ENCODE measurements at places on chromosomes 4 and X.

- DNase-seq, result no peak
Observed at GRCh38 chr4:88008122-88008742, 797 bp downstream of the PKD2 start.

GRCh38 chr4:4532371-4533154 is 9.3 kb downstream of the STX18 start:
- no peak for DNase-seq

DNA sequence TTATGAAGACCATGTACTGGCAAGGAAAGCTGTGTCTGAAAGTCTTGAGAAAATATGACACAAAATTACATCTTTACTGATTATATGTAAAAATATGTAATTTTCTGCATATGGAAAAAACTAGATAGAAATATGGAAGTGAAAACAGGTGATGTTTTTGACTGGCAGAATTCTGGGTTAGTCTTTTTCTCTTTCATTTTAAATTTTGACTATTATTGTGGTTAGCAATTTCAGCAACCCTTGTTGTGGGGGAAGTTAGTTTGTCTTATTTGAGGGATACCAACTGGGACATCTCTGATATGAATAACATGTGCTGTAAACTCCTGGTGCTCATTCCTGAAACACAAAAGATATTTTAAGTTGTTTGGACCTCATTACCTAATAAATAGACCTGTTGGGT is 49.9 kb upstream of the CPEB2 start:
- DNase-seq, result no peak

- DNase-seq, result no peak
Observed at GRCh38 chr4:170306208-170306607, 216.5 kb upstream of the AADAT start.

DNA sequence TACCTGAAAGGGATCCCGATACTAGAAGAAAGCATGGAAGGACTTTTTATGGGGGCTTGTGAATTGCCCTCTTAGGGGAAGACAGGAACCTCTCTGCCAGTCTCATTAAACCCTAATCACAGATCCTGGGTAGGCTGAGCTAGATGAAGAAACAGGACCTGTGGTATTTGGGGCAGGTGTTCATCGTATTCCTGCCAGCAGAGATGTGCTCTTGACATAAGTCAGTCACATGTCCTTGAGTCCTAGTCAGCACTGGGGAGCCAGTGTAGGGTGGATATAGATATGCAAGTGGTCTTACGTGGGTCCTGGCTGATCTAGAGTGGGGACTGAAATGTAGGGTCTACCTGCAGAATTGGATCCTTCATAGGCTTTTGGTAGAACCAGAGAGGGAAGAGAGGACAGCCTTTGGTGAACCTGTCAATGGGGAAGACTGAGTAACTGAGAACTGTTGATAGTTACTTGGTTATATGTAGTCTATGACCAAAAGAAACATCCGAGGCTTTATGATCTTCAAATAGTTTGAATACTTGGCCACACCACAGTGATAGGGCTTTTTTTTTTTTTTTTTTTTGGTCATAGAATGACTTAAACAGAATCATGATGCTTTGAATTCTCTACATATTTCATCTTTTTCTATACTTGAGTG is 63.5 kb upstream of the WDR1 start:
- no peak for DNase-seq

DNA sequence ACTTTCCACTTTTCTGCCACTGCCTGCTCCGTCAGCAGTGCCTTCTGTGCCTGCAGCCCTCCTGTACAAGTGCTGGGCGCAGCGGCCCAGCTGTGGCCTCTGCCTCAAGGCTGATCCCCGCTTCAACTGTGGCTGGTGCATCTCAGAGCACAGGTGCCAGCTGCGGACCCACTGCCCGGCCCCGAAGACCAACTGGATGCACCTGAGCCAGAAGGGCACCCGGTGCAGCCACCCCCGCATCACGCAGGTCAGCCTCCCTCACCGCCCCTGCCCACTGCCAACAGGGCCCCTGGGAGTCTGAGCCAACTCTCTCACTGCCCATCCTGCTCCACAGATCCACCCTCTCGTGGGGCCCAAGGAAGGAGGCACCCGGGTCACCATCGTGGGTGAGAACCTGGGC is 7.5 kb downstream of the PLXNA3 start:
- no peak for DNase-seq

- peak; percentile 45 for DNase-seq
Observed at GRCh38 chr4:118823471-118823870, 12.5 kb downstream of the SEC24D start.

DNA sequence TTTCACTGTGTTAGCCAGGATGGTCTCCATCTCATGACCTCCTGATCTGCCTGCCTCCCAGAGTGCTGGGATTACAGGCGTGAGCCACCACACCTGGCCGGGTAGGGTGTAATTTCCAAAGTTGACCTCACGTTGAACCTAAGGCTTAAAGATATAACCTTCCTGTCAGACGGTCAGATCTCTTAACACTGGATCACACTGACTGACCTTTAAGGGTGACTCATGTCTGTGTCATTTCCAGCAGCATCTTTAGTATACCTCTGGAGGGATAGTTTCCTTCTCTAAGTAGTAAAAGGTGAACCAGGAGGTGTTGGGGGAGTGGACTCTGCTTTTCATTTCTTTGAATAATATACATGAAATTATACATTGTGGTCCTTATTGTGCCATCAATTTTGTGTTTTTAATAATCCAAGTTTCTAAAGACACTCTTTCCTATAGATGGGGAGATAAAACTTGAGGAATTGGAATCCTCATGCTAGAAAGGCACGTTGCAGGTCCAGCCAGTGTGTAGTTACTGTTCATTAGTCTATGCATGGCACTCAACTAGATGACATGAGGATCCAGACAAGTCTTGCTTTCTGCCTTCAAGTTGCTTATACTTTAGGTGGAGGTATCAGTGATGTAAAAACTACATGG is 45.7 kb downstream of the ARHGAP10 start:
- no peak for DNase-seq

DNA sequence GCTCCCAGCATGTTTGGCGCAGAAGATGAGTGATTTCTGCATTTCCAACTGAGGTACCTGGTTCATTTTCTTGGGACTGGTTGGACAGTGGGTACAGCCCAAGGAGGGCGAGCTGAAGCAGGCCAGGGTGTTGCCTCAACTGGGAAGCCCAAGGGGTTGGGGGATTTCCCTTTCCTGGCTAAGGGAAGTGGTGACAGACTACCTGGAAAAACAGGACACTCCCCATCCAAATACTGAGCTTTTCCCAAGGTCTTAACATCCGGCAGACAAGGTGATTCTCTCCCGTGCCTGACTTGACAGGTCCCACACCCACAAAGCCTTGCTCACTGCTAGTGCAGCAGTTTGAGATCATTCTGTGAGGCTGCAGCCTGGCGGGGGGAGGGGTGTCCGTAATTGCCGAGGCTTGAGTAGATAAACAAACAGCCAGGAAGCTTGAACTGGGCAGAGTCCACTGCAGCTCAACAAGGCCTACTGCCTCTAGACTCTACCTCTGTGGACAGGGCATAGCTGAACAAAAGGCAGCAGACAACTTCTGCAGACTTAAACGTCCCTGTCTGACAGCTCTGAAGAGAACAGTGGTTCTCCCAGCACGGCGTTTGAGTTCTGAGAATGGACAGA is 307.7 kb upstream of the ARSJ start:
- DNase-seq, result no peak

DNA sequence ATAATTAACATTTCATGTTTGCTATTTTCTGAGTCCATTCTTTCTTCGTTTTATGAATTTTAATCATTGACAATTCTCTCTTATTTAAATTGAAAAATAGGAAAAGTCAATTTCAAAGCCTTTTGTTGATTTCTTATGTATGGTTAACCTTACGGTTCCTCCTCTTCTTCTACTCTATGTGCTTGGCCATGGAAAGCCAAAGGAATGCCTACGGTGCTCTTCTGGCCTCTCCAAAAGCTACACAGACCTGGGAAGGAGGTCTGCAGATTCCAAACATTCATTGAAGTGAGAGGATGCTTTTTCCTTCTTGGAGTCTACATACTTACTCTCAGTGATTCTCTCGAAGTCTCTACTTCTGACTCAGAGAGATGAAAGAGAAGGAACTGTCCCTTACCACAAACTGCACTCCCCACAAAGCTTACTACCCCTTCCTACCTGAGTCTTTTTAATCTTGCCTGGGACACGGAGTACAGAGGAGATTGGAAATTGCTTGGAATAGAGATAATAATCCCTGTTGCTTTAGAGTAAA is 863.1 kb upstream of the FTHL17 start:
- DNase-seq, result no peak

GRCh38 chrX:34978171-34978570 is 35.6 kb downstream of the FAM47B start:
- no peak for DNase-seq

DNA sequence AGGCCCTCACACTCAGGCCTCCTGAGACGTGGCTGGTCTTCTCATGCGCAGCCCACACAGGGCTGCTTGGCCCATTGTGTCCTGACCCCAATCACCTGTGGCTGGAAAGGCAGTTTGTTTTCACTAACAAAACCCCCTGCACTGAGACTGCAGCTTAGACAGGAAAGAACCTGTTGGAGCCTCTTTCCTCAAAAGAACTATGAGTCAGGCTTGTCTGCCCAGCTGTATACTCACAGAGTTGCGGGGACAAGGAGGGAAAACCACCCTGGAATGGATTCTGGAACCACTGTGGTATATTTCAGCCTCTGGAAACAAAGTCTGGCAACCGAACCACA is 5.2 kb upstream of the TMEM156 start:
- no peak for DNase-seq

DNA sequence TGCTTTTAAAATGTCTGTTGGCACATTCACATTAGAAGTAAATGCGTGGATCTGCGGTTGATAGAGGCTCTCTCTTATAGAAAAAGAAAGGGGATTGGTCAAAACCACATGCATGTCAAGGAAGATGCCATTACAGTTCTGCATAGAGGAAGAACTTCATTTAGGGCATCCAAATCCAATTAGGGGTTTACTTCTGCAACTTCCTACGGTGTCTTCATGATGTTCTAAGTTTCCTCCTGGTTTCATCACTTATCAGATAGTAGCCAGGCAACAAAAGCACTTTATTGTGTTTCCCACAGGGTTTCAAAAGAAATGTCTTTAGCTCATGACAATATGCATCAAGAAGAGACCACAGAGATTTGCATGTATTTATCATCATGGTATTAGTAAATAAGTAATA is 136.0 kb upstream of the HPGD start:
- no peak for DNase-seq

GRCh38 chrX:110698696-110699095 is 96.9 kb downstream of the CHRDL1 start:
- DNase-seq, result no peak

DNA sequence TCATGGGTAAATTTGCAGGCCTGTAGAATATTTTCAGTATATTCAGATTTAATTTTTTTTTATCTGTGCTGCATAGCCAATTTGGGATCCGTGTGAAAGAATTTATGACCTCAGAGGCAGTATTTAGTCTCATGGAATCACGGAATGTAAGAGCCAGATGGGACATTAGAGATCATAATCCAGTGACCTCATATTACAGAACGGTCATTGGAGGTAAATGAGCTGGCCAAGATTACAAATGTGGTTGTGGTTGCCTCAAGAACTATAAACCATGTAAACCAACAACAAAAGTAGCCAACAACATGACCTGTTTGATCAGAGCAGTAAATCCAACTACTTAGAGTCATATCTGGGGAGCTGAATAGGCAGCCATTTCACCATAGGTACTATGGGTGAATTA is 71.6 kb downstream of the AMOT start:
- DNase-seq, result no peak

GRCh38 chr4:36242629-36243354 is 1.5 kb downstream of the ARAP2 start:
- no peak for DNase-seq

GRCh38 chrX:101051549-101052302 is at the start of gene TRMT2B:
Gene TRMT2B, minus strand, starts transcription at chrX:101052111. Its CDS starts 9,822 bp downstream, at chrX:101042289.
- DNase-seq, result peak; percentile 95

DNA sequence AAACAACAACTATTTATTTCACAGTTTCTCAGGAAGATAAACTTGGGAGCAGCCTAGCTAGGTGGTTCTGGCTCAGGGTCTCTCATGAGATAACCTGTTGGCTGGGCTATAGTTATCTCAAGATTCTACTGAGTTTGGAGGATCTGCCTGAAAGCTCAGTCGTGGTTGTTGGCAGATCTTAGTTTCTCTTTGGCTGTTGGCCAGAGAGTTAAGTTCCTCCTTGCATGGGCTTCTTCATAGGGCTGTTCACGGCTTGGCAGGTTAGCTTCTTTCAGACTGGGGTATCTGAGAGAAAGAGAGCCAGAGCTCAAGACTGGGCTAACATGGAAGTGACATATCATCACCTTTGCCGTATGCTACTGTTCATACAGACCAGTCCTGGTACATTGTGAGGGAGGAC is 28.7 kb downstream of the SEC24B start:
- no peak for DNase-seq

GRCh38 chrX:267771-268261 is 13.4 kb upstream of the PLCXD1 start:
- no peak for DNase-seq

- no peak for DNase-seq
Observed at GRCh38 chr4:86564795-86565194, 29.3 kb upstream of the PTPN13 start.

DNA sequence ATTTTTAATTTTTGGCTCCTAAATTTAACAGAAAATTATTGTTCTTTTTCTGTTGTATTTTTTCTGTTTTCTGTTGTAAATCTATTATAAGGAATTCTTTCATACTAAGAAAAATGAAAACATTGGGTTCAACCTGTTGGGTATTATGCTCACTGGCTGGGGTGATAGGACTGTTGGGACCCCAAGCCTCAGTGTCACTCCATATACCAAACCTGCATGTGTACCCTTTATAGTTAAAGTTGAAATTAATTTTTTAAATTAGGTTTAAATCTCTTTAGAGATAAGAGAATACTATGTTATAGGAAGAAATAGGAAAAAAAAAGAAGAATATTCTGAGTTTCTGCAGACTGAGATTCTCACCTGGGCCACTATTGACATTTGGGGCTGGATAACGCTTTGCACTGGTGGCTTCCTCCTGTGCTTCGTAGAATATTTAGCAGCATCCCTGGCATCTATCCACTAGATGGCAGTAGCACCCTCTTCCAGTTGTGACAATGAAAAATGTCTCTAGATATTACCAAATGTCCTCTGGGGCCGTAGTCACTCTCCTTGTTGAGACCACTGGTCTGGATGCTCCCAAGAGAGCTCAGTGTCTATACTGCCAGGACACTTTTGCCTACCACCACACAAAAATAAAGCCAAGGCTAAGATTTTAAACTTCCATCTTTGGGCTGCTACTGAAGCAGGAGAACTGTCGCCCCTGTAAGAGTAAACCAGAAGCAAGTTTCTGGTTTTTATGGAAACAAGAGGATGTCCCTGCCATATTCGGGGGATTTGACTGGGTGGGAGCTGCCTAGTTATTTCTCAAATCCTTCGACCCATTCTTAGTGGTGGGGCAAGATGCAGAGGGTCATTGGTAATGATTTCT is 22.4 kb upstream of the CLTRN start:
- no peak for DNase-seq

- DNase-seq, result no peak
Observed at GRCh38 chr4:57158221-57158620, 48.0 kb upstream of the IGFBP7 start.

- no peak for DNase-seq
Observed at GRCh38 chr4:77800483-77801259, 18.5 kb downstream of the CNOT6L start.

- DNase-seq, result no peak
Observed at GRCh38 chr4:12458621-12459020, 1025.5 kb downstream of the RAB28 start.
